ENCODE measurements at places on chromosomes 11 and 22.
A peak's percentile ranks its signal among the peaks of the same experiment; 100 is the strongest.

DNA sequence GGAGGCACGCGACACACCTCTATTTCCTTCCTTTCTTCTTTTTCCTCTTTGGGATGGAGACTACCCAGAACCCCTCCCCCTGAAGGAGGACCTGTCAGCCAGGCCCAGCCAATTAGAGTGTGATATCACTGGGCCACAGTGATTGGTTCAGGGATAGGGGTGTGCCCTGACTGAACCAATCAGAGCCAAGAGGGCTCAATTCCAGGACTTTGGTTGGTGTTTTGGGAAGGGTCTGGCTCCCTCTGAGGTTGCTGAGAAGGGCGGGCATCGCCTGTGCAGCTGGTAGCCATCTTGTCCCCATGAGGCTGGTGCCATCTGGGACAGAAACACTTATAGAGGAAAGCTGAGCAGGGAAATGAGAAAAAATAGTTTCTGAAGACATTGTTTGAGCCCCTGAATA is 71.4 kb downstream of the CHST1 start:
- DNase-seq = no peak

GRCh38 chr11:2930704-2931419 is 1.6 kb upstream of the PHLDA2 start:
- DNase-seq = no peak

DNA sequence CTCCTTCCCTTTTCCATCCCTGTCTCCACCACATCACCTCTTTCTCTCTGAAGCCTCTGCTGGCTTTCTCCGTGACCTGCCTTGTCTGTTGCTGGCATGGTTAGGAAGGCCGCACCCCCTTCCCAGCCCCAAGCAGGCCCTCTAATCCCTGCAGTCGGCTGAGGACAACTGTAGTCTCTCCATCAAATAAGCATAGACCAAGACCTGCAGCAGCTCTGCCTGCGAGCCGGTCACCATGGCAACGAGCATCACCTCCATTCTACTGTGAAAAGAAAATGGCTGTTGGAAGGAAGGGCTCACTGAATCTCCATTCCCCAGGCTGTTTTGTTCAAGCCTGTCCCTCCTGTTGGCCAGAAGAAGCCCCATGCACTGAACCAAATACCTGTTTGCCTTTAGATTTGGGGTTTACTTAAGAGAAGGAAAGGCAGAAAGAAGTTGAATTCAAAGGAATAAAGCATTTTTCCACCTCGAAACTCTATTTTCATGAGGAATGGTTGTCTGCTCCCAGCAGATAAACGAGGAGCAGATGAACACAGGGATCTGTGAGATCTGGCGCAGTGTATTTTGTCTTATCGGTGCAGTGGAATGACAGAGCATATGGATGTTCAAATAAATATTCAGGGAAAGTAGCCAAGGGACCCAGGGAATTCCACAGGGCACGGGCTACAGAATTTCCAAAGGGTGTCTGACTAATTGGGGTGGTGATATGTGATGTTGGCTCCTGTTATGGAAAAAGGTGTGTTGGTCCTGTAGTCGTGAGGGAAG is 113.1 kb upstream of the TTC12 start:
- peak; percentile 97 for DNase-seq

GRCh38 chr11:111540114-111540936 is at the start of gene LAYN:
TSS of gene LAYN (plus strand) at chr11:111540720. CDS start at chr11:111540844, 124 bp downstream.
- peak; percentile 45 for DNase-seq

DNA sequence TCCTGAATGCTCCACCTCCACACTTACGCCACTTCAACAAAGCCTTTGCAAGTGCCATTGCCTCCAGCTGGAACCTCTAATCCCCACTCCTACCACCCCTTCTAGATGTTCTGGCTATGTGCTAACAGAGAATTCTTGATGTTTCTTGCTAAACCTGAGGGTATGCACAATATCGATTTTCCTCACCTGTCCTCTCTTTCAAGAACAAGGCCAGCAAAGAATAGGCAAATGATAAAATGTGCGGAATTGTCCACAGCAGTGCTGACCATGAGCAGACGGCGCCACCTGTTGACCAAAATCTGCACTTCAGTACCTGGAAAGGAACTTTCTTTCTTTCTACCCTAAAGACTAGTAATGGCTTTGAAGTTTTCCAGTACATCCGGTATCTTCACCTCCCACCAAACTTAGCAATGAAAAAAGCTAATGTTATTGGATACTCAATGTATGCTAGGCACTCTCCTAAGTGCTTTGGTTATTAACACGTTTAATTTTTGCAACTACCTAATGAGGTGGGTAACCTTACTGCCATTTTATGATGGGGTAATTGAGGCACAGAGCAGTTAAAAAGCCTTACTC is 3.4 kb downstream of the TIMM10 start:
- DNase-seq = peak; percentile 70

DNA sequence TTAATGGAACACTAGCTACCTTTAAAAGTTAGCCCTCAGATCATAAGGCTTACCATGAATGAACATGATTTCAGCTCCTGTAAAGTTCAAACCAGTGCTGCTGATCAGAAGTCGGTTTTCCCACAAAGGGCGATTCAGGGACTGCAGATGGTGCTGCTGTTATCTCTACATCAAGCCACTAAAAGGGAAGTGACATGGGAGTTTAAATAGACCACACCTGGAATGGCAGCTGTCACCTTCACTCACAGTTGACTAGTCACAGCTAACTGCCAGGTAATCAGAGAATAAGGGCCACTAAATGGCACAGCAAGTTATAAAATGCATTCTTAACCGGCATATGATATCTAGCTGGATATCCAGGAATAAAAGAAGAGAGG is 581.1 kb upstream of the ARHGAP42 start:
- no peak for DNase-seq

DNA sequence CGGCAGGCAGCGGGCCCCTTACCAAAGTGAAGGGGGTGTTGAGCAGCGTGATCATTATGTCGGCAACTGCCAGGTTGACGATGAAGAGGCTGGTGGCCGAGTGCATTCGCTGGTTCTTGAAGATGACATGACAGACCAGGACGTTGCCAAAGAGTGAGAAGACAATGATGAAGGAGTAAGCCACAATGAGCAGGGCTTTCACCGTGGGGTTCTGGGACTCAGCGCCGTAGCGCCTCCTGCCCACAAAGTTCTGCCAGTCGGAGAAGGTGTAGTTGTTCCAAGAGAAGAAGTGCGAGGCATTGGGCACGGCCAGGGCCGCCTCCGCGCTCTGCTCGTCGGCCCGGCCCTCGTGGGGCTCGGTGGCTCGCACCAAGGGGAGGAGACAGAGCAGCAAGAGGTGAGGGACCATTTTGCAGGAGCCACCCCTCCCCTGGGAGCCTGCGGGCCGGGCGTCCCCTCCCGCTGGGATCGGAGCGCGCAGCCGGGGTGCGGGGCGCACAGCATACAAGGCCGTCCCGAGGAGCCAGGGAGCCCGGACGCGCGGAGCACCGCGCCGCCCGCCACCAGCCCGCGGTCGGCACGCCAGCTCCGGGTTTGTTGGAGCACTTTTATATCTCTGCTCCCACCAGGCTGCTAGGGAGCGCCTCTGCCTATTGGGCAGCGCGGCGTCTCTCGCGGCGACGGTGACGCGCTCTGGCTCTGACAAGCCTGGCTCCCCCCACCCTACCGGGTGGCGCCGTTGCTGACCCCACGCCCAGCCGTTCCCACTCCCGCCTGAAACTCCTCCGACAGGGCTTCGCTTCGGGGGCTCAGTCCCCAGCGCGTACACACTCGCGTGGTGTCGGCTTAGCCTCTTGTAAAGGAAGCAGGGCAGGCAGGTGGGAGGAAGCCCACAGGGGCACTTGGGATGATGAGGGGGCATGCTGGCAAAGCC is at the start of gene GPR83:
TSS of gene GPR83 (minus strand) at position 581 of the 934 bp plus-strand sequence. CDS start at position 409, 172 bp downstream.
- peak; percentile 68 for DNase-seq

- DNase-seq = no peak
Observed at GRCh38 chr11:114218508-114218907, 77.7 kb upstream of the NNMT start.

GRCh38 chr11:26095340-26095739 is 236.6 kb upstream of the ANO3 start:
- DNase-seq = no peak

- DNase-seq = no peak
Observed at GRCh38 chr11:27217948-27218420, 145.0 kb downstream of the CCDC34 start.

DNA sequence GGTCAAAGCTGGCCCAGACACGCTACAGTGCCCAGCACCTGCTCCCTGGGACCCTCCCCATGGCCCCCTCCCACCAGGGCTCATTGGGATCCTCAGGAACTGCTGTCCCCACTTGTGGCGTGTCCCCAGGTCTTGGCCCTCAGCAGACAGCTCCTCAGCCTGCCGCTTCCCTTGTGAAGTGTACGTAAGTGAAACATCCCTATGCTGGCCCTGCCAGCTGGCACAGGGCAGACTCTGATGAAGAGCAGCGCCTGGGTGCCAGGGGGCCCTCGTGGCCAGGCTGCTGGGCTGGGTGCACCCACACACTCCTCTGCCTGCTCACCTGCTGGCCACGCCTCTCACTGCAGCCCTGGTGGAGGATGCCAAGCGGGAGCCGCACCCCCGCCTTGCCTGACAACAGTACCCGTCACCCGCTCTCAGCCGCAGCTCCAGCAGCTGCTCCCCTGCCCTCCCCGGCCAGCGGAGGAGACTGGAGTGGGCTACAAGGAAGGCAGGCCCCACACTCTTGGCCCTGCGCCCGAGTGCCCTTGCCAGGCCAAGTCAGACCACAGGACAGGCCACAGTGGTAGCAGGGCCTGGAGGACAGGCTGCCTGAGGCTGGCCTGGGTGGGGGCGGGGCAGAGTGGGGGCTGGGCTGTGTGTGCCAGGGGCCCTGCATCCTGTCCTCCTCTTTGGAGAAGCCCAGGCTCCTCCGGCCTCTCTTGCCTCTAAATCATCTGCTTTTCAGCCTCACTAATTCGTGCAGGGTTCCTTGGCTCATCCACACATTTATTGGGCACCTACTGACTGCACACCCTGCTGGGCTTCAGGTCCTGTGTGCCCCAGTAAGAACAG is 39.5 kb downstream of the IGF2 start:
- DNase-seq = peak; percentile 7

DNA sequence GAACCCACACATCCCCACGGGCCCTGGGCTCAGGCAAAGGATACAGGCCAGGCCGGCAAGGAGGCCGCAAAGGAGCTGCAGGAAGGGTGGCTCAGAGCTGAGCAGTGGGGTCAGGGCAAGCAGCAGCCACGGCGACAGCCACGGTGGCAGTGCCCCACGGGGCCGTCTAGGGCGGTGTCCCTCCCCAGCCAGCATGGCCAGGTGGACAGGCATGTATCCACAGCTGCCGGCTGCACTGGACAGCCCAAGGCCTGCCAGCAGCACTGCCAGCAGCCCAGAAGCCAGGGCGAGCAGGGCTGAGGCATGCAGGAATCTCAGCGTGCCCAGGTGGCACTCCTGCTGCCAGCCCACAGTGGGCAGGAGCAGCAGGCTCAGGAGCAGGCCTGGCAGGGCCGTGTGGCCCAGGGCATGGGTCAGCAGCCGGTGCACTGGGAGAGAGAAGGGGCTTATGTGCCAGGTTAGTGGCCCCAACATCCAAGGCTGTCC is 3.9 kb downstream of the RHBDD3 start:
- DNase-seq = no peak

DNA sequence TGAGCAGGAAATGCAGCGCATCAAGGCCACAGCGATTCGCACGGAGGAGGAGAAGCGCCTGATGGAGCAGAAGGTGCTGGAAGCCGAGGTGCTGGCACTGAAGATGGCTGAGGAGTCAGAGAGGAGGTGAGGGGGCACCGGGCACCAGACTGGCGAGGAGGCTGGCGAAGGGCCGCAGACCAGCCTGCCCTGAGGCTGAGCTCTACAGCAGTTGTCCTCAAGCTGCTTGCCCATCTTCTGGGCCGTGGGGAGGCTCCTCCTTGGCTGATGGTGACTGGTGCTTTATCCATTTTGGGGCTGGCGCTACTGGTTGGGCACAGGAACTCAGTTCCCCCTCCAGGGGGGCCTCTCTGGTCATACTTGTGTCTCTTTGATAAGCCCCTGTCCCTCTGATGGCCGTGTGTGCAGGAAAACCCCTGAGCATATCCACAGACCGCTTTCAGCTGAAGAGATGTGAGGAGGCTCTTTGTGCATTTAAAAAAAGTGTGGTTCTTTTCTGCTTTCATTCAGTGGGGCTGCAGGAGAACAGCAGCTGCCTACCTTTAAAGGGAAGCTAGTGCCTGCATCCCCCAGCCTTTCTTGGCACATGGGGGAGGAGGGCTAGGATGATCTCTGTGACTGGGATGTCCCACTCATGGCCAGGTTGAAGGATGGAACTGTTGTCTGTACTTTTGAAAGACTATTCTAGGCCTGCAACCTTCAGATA is 46.3 kb upstream of the CABP7 start:
- DNase-seq = no peak

DNA sequence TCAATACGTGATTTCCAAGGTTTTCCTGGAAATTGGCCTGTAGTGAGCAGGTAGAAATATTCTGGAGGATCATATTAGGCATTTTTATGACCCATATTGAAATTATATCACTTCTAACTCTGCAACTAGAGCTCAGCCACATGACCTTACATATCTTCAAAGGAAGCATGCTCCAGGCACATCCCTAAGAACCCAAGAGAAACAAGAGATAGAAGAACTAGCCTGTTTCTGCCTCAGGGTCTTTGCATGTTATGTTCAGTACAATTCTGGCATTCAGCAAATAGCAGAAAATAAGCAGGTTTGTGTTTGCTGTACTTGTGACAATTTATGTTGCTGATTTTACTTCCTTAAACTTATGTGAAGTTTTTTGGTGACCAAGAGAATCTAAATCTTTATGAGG is 663.7 kb upstream of the ANO5 start:
- DNase-seq = no peak

- DNase-seq = peak; percentile 82
Observed at GRCh38 chr11:17846852-17847453, 112.4 kb downstream of the KCNC1 start.

DNA sequence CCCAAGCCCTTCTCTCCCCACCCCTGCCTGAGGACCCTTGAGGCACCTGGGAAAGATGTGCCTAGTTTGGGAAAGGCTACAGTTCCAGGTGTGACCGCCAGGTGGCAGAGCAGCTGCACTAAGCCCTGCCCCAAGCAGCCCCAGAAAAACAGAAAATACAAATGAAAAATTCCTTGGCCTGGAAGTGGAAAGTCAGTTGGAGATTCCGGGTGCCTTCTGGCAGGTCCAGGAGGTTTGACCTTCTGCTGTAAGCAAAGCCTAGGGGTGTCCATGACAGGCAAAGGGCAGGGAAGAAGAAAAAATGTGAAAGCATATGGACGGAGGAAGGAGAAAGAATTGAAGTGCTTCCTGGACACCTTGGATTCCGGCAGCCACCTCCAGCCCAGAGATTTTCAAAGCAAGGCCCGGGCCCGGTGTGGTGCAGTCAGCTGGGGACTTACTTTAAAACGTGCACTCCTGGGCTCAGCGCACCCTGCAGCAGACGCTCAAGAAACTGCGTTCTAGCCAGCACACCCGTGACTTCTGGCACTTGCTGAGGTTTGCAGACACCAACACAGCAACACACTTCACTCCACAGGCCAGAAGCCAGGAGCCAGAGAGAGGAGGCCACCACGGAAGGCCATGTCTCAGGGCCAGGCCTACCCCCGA is 37.3 kb upstream of the SLC22A12 start:
- DNase-seq = peak; percentile 79

All from brain (organoid and tissue), 16 donors.